ENCODE measurements at places on chromosomes 7 and 10.

- DNase-seq: peak; percentile 68
Observed at GRCh38 chr10:74917481-74918077, 91.2 kb downstream of the KAT6B start.

DNA sequence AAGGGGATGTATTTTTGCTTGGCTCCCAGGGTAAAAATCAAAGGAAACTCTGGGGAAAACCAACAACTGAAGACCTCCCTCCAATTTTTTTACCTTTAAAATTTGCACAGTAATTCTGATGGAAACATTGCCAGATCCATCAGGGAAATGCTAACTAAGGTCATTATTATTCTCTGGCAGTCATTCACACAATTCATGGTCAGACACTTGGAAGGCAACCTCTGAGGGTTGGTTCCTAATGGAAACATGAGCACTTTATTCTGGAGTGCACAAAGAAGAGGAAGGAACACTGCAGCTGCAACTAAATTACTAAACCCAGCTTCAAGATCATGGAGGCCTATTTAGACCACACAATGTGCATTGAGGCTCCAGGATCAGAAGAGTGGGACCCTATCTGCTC, 34.2 kb downstream of the SRI start:
- no peak for DNase-seq

- no peak for DNase-seq
Observed at GRCh38 chr7:149291036-149291780, 29.2 kb downstream of the ZNF783 start.

DNA sequence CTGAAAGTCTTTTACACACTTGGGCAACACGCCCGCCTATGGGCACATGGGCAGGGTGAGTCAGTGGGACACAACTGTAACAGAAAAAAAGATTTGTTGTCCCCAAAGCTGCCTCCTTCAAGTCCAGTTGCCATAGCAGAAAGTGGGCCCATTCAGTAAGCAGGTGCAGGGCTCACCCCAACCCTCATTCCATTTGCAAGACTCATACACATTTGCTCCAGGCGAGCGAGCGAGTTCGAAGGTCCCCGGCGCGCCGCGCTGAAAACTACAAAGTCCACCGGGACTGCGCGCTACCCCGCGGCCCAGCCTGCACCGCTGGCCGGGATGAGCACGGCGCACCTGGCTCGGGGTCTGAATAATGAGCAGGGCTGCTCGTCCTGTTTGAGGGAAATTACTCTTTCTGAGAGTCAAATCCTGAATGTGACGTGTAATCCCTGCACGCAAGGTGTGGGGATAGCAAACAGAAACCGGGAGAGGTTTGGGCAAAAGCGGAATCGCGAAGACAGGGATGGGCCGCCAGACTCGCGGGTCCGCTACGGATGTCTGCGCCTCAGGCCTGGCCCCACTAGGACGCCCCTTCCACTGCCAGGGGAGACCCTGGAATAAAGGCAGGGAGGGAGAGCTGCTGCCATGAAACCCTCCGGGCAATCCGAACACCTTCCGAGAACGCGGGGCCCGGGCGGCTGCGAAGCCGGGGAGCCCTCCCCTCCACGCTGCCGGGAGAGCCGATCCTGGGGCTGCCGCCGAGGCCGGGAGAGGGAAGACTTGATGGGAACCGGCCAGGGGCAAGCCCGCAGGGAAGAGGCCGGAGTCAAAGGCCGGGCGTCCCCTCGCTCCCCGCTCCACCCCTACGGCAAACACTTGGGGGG, 982 bp downstream of the COBL start:
- DNase-seq: no peak

- no peak for DNase-seq
Observed at GRCh38 chr7:117066668-117067067, 113.4 kb downstream of the ST7 start.

All from HS-5 (cell line).